ENCODE measurements at places on chromosomes 12 and 14.

DNA sequence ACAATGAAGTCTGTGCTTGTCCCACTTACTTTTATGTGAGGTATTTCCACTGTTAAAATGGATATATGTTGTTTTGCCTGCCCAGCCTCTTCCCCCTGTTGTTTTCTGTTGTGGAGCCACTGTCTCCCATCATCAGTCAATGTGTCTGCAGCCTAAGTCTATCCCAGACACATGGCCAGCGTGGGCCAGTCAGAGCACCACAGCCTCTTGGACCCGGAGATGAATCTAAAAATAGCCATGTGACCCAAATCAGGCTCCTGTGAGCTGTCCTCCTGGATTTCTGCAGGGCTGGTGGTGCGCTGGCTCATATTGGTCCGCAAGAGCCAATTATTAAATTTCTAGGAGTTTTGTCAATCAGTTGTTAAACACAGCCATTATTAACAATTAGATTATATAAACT, 44.0 kb upstream of the PRICKLE1 start:
- no peak for DNase-seq

- DNase-seq: no peak
These were observed 56.6 kb downstream of the MAX start for GRCh38 chr14:65045709-65046108.

DNA sequence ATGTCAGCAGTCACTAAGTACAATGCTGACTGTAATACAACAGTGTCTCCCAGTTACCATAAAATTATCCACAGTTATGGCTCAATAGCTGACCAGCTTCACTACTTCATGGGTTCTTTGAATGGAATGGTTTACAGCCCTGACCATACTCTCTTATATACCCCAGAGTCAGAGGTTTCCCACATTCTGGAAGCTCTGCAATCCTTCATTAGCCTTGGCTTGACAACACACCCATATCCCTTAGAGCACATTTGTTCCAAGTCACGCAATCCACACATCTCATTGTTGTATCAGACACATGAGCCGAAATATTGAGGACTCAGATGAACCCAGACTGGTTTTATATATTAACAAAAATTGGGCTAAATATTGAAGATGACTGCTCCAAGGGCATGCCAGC, 209.4 kb upstream of the PLXNC1 start:
- DNase-seq: no peak

- no peak for DNase-seq
These were observed 2.3 kb upstream of the RNU7-1 start for GRCh38 chr12:6941267-6941666.

- no peak for DNase-seq
These were observed 1.5 kb upstream of the GPX2 start for GRCh38 chr14:64944041-64944440.

- DNase-seq: no peak
These were observed 9.7 kb downstream of the OXA1L start for GRCh38 chr14:22776215-22776614.

DNA sequence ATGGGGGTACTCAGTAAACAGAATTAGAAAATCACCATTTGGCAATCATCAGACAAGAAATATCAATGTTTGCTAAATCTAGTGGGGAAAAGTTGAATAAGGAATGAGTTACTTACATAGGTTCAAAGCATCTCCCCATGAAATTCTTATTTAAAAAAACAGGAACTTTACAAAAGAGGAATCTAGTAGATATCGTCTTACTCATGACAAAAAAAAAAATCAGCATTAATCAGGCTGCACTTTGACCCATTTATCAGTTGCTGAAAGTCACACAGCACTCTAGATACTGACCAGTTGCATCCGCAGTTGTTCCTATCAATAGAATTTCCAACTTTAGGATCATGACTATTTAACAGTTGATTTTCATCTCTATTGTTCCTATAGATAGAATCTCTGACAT, 5.8 kb upstream of the DICER1 start:
- no peak for DNase-seq

- DNase-seq: no peak
These were observed 155.5 kb downstream of the SYT1 start for GRCh38 chr12:79020106-79020505.

- DNase-seq: no peak
These were observed 10.5 kb upstream of the NID2 start for GRCh38 chr14:52079239-52079959.

DNA sequence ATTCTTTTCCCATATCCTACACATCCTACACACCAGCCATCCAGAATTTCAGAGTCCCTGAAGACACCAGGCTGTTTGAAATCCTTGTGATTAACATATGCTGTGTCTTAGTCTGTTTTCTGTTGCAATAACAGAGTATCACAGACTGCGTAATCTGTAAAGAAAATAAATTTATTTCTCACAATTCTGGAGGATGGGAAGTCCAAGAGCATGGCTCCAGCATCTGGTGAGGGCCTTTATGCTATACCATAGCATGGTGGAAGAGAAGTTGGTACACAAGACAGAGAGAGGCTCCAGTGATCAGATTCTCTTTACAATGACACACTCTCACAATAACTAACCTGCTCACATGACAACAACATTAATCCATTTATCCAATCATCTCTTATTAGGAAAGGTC, 4.1 kb downstream of the ART4 start:
- DNase-seq: no peak

GRCh38 chr12:114090211-114090610, 124.1 kb upstream of the RBM19 start:
- DNase-seq: no peak

GRCh38 chr14:59333668-59334067, 131.5 kb downstream of the GPR135 start:
- DNase-seq: no peak

DNA sequence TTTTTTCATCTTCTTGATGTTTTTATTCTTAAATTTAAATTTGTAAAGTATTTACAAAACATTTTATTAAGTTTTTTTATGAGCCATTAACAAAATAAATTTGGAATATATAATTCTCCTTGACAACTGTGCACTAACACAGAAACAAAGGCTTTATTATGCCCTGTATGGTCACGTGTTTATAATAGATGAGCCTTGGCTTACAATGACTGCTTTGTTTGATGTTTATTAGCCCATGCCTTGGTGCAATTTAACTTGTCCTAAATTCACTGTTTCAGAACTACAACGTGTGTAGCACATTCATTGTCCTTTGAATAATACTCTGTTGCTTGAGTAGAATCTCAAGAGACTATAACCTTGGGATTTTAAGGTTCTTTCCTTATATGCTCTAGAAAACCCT, 59.8 kb downstream of the CNTN1 start:
- DNase-seq: no peak

DNA sequence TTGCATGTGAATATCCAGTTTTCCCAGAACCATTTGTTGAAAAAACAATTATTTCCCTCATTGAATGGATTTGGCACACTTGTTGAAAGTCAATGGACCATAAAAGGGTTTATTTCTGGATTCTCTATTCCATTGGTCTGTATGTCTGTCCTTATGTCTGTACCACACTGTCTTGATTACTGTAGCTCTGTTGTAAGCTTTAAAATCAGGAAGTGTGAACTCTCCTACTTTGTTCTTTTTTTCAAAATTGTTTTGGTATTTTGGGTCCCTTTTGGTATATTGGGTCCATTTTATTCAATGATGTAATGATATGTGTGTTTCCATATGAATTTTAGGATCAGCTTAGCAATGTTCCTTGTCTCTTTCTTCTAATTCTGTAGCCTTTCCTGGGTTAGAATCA, 64.8 kb downstream of the PPP2R5C start:
- no peak for DNase-seq

DNA sequence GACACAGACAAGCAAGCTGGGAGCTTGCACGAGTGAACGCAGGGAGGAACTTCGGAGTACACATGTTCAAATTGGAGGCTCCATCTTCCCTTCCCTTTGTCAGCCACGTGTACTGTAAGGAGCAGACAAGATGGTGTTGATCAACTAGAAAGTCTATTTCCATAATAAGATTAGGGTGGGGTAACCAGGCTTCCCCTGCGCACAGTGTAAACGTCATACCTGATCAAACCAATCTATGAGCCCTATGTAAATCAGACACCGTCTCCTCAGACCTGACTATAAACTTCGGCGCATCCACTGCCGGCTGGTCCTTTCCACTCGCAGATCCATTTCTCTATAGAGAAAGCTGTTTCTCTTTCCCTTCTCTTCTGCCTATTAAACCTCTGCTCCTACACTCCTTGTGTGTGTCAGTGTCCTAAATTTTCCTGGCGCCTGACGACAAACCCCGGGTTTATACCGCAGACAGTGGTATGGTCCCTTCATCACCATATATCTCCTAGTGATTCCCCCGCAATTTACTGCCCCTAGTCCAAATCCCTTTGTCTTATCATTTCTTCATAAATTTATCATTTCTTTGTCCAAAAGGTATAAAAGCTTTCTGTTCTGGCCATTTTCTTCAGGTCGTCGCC, 7.5 kb upstream of the ETFBKMT start:
- no peak for DNase-seq

- no peak for DNase-seq
These were observed 3.4 kb downstream of the SLC6A12 start for GRCh38 chr12:210277-211141.

DNA sequence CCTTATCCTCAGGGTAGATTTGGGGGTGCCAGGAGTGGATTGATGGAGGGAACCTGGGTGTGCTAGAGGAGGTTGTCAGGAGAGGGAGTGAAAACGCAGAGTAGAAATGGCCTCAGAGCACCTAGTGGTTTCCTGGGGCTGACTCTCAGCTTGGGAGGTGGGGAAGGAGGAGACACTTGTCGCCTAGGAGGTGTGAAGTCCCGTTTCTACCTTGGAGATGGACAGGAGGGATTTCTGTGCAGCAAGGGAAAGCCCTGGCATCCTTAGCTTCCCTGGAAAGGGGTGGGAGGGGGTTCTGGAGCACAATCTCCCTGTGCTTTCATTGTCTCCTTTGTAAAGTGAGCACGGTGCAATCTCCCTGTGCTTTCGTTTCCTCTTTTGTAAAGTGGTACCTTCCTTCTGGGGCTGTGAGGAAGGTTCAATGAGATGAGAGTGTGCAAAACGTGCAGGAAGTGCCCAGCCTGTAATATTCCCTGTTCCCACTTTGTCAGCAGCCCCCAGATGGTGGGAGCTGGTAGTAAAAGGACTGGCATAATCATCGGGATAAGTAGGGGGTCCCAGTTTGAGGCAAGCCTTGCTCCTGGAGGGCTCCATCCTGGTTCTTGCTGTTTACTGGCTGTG, 1.6 kb downstream of the OAS3 start:
- DNase-seq: no peak

GRCh38 chr12:105343836-105344235, 13.3 kb downstream of the C12orf75 start:
- no peak for DNase-seq

- DNase-seq: no peak
These were observed 91.5 kb downstream of the GALNT9 start for GRCh38 chr12:132237772-132238487.

GRCh38 chr12:44334347-44334746, 498.5 kb downstream of the TMEM117 start:
- no peak for DNase-seq

- no peak for DNase-seq
These were observed 35.0 kb downstream of the CORO1C start for GRCh38 chr12:108696111-108696995.

- DNase-seq: no peak
These were observed 1.1 kb upstream of the SUSD6 start for GRCh38 chr14:69610020-69610873.

DNA sequence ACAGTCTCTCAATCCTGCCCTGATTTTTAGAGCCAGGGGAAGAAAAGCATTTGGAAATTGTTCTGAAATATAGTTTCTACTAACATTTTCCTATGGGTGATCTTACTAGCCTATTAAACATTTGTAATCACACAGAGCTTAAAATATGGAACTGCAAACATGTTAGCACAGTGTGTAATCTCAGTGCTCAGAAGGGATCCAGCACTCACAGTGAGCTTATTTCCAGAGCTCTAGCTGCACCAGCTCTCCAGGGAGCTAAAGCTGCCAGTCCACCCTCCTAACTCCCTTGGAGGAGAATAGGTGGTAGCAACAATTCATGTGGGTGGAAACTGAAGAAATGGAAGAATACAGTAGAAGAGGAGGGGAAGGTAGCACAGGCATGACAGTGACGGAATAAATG, 64.9 kb upstream of the SYT1 start:
- DNase-seq: no peak

DNA sequence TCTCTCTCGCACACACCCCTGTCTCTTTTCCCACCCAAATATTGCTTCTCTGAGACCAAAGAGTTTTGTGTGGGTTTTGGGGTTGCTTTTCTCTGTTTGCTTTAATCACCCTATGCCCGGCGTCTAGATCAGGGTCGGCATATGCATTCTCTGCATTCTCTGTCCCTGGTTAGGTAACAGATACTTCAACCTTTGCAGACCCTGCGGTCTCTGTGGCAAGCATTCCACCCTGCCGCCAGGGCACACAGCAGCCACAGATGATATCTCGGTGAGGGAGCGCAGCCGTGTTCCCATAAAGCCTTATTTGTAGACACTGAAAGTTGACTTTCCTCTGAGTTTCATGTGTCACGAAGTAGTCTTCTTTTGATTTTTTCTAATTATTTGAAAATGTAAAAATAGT, 110.4 kb upstream of the FZD10 start:
- no peak for DNase-seq

GRCh38 chr14:68158640-68159039, 339.1 kb downstream of the RAD51B start:
- DNase-seq: no peak

DNA sequence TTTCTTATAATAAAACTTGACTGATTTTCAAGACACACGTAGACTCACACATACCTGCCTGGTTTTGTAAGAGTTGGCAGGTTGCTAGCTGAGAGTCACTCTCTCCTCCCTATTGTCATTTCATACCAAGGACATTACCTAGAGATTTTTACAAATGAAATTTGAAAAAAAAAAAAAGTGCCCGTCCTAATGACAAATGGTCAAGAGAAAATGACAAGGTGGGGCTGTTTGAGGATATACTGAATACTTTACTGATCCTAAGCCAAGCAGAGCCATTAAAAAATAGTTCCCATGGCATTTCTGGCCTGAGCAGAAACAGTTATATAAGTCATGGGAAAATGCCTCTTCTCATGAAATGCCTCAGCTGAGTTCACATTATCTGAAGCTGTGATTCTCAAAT, 150.2 kb downstream of the DYRK2 start:
- no peak for DNase-seq

DNA sequence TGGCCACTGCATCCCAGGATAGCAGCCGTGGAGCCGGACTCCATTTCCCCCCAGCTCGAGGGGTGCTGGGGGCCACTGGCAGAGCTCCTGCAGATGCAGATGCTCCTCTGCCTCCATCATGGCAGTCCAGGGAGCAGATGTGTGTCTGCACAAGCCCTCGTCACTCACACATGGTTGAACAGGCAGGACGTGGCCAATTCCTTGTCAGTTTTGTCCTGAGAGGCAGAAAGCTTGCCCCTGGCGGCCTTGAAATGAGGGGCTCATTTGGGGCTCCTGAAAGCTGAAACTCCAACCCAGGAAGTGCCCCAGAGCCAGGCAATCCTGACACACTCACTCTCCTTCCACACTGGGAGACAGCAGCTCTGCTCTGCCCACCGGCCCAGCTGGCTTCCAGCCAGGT, 100.9 kb upstream of the C14orf180 start:
- no peak for DNase-seq

DNA sequence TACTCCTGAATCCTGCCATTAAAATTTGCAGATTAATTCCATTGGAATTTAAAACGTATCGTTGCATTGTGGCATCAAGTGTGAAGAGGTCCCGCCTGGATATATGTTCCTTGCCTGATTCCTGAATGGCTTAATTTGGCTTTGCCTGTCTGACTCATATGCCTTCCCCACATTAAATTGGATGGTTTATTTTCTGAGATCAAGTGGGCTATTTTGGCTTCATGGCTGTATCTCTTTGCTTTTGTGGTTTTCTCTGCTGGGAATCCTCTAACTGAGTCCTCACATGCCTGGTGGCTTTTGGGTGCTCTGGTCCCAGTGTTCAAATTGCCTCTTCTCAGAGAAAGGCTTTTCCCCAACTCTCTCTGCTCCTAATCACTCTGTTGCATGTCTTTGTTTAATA, 127.9 kb upstream of the DYRK2 start:
- no peak for DNase-seq
